ENCODE measurements at places on chromosomes 4 and X.

- DNase-seq, result no peak
Observed at GRCh38 chr4:73507541-73507940, 26.0 kb downstream of the AFM start.

DNA sequence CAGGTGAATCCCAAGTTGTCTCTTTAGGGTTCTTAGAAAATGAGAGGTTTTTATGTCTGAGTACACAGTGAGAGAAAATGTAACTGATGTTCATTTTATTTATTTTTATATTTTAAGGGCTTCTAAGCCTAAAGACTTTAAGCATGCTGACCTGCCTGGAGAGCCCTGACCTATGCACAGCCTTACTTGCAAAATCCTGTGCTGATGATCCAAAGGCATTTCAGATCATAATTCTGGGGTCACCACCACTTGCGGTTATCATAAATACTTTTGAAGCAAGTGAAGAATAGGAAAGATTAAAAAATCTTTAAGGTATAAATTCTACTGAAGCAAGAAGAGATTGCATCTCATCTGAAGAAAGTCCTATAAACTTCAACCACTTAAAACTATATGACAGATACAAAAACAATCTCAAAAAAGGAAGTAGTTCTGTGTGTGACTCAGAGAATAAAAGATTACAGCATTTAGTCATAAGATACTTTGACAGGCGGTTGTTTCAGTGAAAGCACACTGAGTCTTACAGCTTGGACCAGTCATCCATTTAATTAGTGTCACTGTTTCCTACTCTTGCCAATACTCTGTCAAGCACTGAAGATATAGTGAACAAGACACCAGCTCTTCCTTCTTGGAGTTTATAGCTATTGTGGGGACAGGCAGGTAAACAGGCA lies 245.2 kb upstream of the DIPK2B start:
- DNase-seq, result no peak

DNA sequence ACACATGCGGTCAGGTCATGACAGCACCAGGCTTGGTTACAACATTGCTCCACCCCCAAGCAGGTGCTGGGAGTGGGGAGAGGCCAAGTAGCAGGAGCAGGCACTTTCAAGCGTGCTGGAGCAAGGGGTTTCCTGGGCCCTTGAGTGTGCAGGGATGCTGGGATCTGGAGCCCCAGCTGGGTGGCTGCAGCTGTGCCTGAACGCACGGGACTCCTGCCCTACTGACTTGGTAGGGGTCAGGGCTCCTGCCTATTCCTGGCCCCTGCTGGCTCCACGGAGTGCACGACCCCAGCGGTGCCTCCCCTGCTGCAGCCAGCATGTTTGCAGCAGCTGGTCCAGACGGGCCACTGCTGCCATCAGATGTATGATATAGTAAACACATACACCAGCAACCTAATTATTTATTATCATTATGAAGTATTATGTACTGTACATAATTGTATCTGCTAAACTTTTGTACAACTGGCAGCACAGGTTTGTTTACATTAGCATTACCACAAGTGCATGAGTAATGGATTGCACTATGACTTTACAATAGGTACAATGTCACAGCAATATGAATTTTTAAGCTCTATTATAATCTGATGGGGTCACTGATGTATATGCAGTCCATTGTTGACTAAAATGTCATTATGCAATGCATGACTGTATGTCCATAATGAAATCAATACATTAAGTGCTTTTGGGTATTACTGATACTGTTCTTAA lies 620.6 kb downstream of the RAPGEF2 start:
- DNase-seq, result no peak

GRCh38 chrX:150856101-150856500 lies 42.4 kb downstream of the CD99L2 start:
- no peak for DNase-seq

- DNase-seq, result no peak
Observed at GRCh38 chr4:15649914-15650545, 5.1 kb downstream of the FBXL5 start.

DNA sequence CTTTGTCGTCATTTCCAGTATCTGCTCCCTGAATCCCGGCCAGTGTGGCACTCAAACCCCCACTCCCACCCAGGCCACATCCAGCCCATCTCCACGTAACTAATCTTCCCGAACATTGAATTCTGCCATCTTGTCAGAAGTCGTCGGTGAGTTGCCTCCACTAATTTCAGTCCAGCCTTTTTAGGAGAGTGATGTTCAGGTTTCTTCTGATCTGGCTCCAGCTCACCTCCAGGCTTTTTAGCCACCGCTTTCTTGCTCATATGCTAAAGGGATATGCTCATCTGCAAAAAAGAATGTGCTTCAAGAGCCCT lies 1.3 kb downstream of the TMEM165 start:
- peak; percentile 10 for DNase-seq

GRCh38 chrX:49167740-49168108 lies 4.0 kb upstream of the PLP2 start:
- peak; percentile 3 for DNase-seq

- no peak for DNase-seq
Observed at GRCh38 chrX:147550217-147550616, 361.5 kb upstream of the FMR1 start.

GRCh38 chrX:105277132-105277531 lies 56.6 kb upstream of the TEX13A start:
- no peak for DNase-seq

- no peak for DNase-seq
Observed at GRCh38 chr4:39369301-39369700, 3.1 kb upstream of the RFC1 start.

GRCh38 chr4:48167538-48168263 lies 33.7 kb upstream of the TXK start:
- no peak for DNase-seq

- no peak for DNase-seq
Observed at GRCh38 chr4:53150631-53151488, 215.0 kb downstream of the SCFD2 start.

DNA sequence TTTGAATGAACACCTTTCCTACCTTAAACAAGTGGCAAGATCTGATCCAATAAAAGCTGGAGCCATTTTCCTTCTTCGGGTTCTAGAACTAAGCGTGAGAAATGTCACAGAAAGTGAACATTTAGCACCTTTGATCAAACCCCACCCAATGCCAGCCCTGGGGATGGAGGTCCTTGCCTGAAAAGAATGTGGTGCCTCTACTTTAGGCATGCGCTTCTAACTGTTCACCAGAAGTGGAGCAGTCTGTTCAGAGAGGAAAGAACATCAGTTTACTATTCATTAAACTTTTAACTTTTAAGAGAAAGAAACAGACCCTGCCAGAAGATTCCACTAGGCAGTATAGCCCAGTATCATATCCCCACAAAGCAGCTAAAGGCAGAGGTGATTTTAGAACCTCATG lies 75.9 kb downstream of the INTS12 start:
- no peak for DNase-seq

GRCh38 chr4:78734441-78735162 lies 41.5 kb upstream of the BMP2K start:
- no peak for DNase-seq

- DNase-seq, result no peak
Observed at GRCh38 chr4:7338876-7339623, 95.7 kb downstream of the PSAPL1 start.

DNA sequence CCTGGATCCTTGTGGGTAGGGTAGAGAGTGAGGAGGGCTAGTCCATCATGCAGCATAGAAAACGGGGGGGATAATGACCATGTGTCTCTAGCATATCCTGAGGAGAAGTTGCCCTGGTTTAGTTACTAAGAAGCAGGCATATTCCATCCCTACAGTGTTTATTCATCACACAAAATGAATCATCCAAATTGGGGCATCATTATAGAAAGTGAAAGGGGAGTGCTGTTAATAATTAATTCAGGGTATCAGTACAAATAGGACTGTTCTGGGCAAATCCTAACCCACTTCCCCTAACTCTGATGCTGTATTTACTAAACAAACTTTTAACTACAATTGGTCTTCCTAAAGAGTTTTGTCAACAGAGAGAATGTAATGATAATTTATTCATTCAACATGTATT lies 281.1 kb upstream of the ARX start:
- DNase-seq, result no peak

DNA sequence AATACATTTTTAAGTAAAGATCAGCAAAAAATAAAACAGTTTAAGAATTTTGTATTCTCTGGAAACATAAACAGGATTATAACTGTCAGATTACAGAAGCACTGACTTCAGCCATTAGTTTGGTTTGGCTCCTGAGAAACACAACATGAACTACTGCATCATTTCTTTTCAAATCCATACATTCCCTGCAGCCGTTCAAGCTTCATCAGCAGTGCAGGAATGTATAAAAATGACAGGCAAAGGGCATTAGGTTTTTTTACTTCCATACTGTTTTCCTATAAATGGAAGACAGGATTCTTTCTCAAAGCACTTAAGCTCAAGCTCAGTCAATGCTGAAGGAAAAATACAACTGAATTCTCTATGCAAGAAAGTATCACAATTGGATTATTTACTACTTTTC lies 4.2 kb upstream of the MAB21L2 start:
- no peak for DNase-seq

DNA sequence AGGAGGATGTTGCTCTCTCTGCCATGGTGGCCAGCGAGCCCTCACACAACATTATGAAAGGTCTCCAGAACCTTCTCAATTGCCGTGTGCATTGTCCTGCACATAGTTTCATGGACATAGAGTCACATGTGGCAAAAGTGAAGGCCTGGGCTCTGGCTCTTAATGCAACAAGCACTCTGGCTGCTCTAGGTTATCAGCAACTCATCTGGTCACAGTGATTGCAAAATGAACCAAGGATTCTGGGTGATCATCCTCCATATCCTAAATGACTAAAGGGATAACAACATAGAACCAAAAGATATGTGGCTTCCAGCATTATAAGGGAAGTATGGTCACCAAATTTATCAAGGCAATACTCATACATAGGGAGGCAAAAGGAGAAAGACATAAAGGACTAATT lies 175.2 kb downstream of the MGST2 start:
- no peak for DNase-seq

GRCh38 chrX:154366666-154367055 lies 7.8 kb downstream of the FLNA start:
- DNase-seq, result no peak

- no peak for DNase-seq
Observed at GRCh38 chrX:132984058-132984650, 25.7 kb upstream of the HS6ST2 start.

DNA sequence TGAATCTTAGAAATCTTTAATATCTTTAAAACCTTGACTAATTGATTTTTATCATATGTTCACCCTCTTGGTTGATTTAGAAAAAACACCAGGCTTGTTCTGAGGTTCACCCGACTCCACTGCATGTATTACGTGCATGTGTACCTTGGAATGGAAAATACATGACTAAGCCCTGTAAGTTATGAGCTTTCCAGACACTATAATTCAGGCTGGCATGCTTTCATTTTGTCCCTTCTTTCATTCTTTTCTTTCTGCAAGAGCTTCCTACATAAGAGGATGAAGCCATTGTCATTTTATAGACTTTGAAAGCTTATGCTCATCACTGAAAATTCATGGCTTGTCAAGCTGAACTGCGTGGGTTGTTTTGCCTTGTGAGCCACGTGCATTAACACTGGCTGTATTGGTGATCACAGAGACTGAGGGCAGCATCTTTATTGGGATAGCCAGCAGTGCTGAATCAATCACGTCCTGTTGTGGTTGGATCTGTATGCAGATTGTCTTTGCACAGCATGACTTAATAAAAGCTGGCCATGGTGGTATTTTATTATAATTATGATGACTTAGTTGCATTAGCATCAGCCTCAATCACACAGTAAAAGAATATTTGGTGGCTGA lies 141.9 kb downstream of the SLIT2 start:
- DNase-seq, result no peak

DNA sequence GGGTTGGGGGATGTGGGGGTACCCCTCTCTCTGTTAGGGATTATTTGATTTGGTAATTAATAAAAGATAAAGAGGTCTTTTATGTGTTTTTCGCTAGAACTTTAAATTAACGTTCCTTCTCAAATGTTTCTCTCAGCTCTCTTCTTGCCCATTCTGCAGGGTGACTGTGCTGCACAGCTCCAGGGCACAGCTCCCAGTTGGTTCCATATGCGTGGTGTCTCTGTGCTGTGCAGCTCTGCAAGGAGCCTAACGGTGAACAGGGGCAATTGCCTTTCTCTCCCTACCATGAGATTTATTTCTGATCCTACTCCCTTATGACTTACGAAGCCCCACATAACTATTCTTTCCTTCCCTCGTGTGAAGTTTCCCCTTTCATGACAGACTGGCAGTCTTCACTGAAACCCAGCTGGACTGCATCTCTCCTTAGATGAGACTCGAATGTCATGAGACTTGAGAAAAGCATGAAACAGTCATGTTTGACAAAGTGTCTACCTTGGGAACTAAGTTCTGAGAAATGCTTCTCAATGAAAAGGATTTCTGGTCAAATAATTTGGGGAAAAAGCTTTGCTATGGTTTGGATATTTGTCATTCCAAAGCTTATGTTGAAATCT lies 50.2 kb upstream of the SPRY1 start:
- DNase-seq, result no peak

DNA sequence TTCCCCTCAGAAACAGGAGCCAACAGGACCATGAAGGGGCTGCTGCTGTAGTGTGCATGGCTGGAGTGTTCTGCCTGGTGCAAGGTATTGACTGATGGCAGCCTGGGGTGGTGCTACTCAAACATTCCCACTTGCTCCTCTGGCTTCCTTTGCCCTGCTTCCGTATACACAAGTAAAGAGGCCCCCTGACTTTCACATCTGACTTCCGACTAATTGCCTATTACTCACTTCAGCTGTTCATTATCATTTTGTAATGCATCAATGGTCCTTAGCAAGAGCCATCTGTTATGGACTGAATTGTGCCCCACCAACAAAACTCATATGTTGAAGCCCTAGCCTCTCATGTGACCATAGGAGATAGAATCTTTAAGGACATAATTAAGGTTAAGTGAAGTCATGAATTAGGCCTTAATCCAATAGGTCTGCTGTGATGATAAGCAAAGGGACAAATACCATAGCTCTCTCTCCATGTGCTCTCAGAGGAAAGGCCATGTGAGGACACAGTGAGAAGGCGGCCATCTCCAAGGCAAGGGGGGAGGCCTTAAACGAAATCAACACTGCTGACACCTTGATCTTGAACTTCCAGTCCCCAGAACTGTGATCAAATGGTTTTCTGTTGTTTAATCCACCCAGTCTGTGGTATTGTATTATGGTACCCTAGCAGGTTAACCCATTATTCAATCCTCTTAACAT lies 122.5 kb upstream of the CLNK start:
- no peak for DNase-seq

- no peak for DNase-seq
Observed at GRCh38 chr4:77715414-77716290, 103.5 kb downstream of the CNOT6L start.

All from frontal cortex (tissue), 4 donors.